ENCODE measurements at places on chromosomes 5 and 9.

DNA sequence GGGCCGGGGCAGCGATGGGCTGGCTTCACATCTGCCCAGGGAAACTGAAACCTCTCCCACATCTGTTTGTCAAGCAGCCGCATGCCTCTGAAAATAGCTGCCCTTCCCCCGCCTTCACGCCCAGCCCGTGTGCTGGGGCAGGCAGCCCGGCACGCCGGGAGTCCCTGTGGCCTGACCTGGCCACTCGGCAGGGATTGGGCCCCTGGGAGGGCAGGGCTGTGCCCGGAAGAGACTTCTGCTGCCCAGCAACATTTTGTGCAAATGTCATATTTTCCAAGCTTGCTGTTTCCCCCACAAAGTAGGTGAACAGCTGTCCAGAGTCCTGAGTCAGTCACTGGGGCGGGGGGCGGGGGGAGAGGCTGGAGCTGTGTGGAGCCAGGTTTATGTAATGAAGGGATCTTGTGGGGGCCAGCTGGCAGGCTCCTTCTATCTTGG is 8.2 kb downstream of the COL27A1 start:
- no peak for DNase-seq

DNA sequence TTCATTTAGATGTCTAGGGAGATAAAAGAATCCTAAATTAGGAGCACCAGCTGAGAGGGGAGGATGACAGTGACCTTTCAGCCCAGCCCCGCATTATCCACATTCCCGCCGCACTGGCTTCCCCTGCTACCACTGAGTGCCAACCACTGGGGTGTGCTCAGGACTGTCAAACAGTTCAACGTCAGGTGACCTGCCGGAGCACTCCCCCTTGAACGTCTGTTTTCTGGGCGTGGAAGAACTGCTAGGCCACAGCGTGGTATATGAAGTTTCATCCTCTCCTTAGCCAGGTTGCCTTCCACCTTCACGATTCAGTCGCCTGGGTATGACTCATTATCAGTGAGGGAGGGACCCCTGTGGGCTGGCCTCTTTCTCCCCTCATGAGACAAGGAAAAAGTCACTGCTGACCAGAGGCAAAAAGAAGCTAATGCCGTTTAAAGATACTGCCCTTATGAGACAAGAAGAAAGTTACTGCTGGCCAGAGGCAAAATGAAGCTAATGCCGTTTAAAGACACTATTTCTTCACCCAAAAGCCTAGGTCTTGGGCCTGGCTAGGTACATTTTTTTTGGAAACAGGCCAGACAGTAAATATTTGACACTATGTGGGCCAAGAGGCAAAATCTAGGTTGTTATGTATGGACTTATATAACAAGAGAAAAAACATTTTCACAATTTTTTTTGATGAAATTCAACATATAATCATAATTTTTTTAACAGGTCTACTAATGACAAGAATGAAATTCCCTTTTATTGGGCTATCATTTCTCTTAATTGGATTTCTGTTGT is 4.6 kb downstream of the NMRK1 start:
- no peak for DNase-seq

GRCh38 chr5:620586-621180 is 8.5 kb downstream of the CEP72 start:
- no peak for DNase-seq

GRCh38 chr5:153775923-153776322 is 262.8 kb downstream of the FAM114A2 start:
- DNase-seq: no peak

DNA sequence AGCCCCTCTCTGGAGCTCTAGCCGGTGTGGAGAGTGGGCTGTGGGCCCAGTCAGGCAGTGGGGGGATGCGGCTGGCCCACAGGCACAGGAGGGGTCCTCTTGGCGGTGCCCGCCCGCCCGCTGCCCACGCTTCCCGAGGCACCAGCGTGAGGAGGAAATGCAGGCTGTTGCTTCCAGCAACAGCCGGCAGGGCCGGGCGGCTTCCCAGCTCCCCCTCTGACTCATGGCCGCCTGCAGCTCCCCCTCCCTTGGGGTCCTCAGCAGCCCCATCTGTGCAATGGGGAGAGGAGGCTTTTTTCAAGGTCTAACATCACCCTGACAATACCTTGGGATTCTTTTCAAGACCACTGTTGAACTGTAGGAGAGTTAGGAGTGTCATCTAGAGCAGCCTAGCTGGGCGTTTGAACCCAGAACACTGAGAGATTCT is 10.4 kb downstream of the CXXC5 start:
- DNase-seq: no peak

GRCh38 chr9:20618361-20618802 is 3.9 kb downstream of the MLLT3 start:
- DNase-seq: no peak

GRCh38 chr9:107970726-107971125 is 481.2 kb upstream of the KLF4 start:
- DNase-seq: no peak

- DNase-seq: no peak
Observed at GRCh38 chr9:126459126-126459525, 132.5 kb downstream of the MVB12B start.

- DNase-seq: no peak
Observed at GRCh38 chr9:33166231-33167083, 679 bp downstream of the B4GALT1 start.

DNA sequence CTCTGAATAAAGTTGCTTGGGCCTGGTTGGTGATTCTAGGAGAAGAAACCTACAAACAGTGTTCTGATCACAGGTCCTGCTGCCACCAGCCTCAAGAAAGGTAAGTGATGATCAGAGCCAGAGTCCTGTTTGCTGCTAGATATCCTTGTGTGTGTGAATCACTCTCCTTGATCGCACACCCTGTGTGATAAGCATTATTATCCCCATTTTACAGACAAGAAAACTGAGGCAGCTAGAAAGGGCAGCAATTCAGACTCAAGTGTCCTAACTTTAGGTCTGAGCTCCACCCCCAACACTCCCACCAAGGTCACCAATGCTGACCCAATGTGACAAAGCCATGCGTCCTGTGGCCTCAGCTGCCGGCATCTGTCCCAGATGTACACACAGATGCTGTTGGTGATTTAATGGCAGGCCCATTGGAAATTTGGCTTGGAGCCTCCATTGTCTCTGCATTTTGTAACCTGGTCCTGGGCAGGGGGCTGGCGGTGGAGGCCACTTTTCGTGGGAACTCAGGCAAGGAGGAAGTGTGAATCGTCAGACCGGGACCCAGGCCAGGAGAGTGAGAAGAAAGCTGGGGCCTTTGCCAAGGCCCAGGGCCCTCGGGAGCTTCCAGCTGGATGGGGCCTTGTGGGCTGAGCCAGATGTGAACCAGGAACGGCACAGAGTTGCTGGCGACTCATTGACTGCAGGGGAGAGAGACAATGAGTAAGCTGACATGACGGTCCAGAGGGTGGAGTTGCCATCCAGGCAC is 29.8 kb upstream of the GGTA1 start:
- DNase-seq: no peak

DNA sequence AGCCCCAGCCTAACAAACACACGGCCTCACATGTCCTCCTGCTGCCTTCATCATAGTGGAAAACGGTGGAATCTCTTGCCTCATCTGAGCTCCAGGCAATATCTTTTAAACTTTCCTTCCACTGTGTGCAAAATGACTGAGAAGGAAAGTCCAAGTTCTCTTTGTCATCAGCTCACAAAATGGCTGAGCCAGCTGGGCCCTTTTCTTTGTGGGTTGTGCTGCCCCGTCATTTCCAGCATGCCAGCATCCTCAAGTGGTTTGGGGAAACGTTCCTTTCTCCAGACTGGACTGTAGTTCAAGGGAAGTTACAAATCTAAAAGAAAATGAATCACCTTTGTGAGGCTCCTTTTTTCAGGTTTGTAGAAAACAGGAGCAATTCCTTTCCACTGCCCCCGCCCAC is 171.1 kb upstream of the FSTL4 start:
- no peak for DNase-seq
